ENCODE measurements at places on chromosomes 4 and X. TPM values are rescaled to one million over a fixed set of nuclear protein-coding genes. Genes with fewer than 3 reads are reported as not detected.

HPGD gene
- 3.0 TPM for polyA plus RNA-seq

PARM1 gene
- 29.0 TPM for polyA plus RNA-seq

FMR1NB gene
- 77.8 TPM for polyA plus RNA-seq

PRR32 gene
- not detected for polyA plus RNA-seq

FDCSP gene
- polyA plus RNA-seq = 0.96 TPM

All from testis (tissue), 5 donors.